ENCODE measurements at places on chromosomes 1 and 21.

GRCh38 chr1:197156692-197157091 lies 10.2 kb upstream of the ASPM start:
- DNase-seq: no peak

DNA sequence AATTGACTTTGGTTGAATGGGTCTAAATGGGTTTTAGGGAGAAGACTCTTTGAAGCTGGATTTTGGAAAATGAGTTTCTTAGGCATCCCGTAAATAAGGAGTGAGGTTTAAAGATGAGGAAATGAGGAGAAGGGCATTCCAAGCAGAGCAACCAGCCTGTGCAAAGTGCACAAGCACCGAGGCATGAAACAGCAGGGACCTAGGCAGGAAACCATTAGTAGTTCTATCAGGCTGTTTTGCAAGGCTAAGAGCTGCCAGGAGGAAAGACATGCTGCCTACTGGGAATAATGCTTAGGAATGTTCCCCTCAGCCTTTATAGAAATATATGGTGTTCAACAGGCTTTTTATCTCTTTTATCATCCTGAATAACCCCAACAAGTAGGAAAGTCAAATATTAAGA lies 153.1 kb upstream of the FGGY start:
- DNase-seq: no peak

- no peak for DNase-seq
Measured at GRCh38 chr1:82625537-82625936, 824.8 kb downstream of the ADGRL2 start.

GRCh38 chr1:7388488-7389185 lies 382.5 kb upstream of the VAMP3 start:
- no peak for DNase-seq

- DNase-seq: no peak
Measured at GRCh38 chr1:221573756-221574155, 168.1 kb downstream of the DUSP10 start.

All from AML-193 (cell line).